ENCODE measurements at places on chromosomes 12 and 14. TPM values are rescaled to one million over a fixed set of nuclear protein-coding genes. Genes with fewer than 3 reads are reported as not detected.

- no peak overlapping the region for H3K27ac ChIP-seq
- no peaks in the 10 kb centered on the region for H3K27me3 ChIP-seq
- H3K4me1 ChIP-seq, result no peaks in the 10 kb centered on the region
- H3K36me3 ChIP-seq, result no peaks in the 10 kb centered on the region
- H3K4me3 ChIP-seq, result no peak overlapping the region
- DNase-seq, result no peak
These were observed 31.0 kb upstream of the GALNT9 start for GRCh38 chr12:132360410-132360809.

GRCh38 chr12:48973941-48974673 is 2.6 kb upstream of the WNT10B start:
- H3K4me1 ChIP-seq, result peaks cover 4% of the 10 kb centered on the region
- H3K4me3 ChIP-seq, result no peak overlapping the region
- no peak overlapping the region for H3K27ac ChIP-seq

GRCh38 chr14:74909911-74910310 is 13.1 kb downstream of the RPS6KL1 start:
- H3K27me3 ChIP-seq, result no peaks in the 10 kb centered on the region
- no peaks in the 10 kb centered on the region for H3K36me3 ChIP-seq
- DNase-seq, result no peak
- peaks cover 3% of the 10 kb centered on the region for H3K4me1 ChIP-seq
- no peak overlapping the region for H3K4me3 ChIP-seq
- no peak overlapping the region for H3K27ac ChIP-seq

- H3K27ac ChIP-seq, result no peak overlapping the region
- no peak overlapping the region for H3K4me3 ChIP-seq
- H3K36me3 ChIP-seq, result no peaks in the 10 kb centered on the region
- no peaks in the 10 kb centered on the region for H3K27me3 ChIP-seq
- no peak for DNase-seq
These were observed 83.8 kb upstream of the HMGA2 start for GRCh38 chr12:65740506-65740872.

GRCh38 chr12:16352481-16352880 is 5.0 kb downstream of the MGST1 start:
- no peaks in the 10 kb centered on the region for H3K27me3 ChIP-seq
- no peak overlapping the region for H3K27ac ChIP-seq

DNA sequence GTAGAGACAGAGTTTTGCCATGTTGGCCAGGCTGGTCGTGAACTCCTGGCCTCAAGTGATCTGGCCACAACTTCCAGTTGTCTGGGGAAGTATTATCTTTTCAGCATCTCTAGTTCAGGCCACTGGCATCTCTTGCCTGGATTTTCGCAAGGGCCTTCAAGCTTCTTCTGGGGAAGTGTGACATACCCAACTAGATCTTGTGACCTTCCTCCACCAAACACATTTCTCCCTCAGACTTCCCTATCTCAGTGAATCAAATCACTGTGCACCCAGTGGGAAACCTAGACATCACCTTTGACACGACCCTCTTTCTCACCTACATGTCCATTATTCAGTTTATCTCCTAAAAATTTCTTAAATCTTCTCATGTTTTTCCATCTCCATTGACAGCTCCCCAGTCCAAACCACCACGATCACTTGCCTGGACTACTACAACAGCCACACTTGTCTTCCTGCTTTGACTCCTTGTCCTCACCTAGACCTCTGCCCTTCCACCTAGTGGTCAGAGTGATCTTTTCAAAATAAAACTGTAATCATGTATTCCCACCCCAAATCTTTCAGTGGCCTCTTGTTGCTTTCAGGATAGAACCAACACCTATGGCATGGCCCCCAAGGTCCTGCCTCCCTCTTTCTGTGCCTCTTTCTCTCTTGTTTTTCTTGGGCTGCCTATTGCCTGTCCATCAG is 3.3 kb downstream of the EEF1AKMT3 start:
- peaks cover 6% of the 10 kb centered on the region for H3K4me1 ChIP-seq
- H3K36me3 ChIP-seq, result no peaks in the 10 kb centered on the region
- H3K4me3 ChIP-seq, result no peak overlapping the region
- H3K27ac ChIP-seq, result no peak overlapping the region
- H3K27me3 ChIP-seq, result no peaks in the 10 kb centered on the region
- no peak for DNase-seq

GRCh38 chr12:109638735-109639134 is 65.1 kb downstream of the MVK start:
- H3K27ac ChIP-seq, result no peak overlapping the region
- H3K4me3 ChIP-seq, result no peak overlapping the region
- no peak for DNase-seq
- H3K27me3 ChIP-seq, result no peaks in the 10 kb centered on the region
- no peaks in the 10 kb centered on the region for H3K4me1 ChIP-seq

GRCh38 chr12:48182631-48183030 is 813 bp upstream of the CCDC184 start:
- peaks cover 5% of the 10 kb centered on the region for H3K27me3 ChIP-seq
- no peaks in the 10 kb centered on the region for H3K4me1 ChIP-seq
- no peak overlapping the region for H3K27ac ChIP-seq
- H3K4me3 ChIP-seq, result peak overlapping the region; percentile 43

Gene CCDC177
- polyA plus RNA-seq, result not detected

Gene KRT86
- 1.5 TPM for polyA plus RNA-seq

Gene TMEM229B
- polyA plus RNA-seq, result 1.9 TPM

Gene MMP17
- 15.0 TPM for polyA plus RNA-seq

Gene CMTM5
- polyA plus RNA-seq, result 0.53 TPM

Measured in pancreas (tissue), 10 donors.